AG08396 (cell line): ENCODE measurements at places on chromosomes 3 and 15.

- no peak for DNase-seq
Measured at GRCh38 chr3:139686624-139687023, 8.9 kb upstream of the NMNAT3 start.

GRCh38 chr3:109927161-109927560 lies 589.8 kb upstream of the DPPA4 start:
- DNase-seq = peak; percentile 76

- DNase-seq = peak; percentile 78
Measured at GRCh38 chr15:39908186-39908585, 11.9 kb downstream of the GPR176 start.

DNA sequence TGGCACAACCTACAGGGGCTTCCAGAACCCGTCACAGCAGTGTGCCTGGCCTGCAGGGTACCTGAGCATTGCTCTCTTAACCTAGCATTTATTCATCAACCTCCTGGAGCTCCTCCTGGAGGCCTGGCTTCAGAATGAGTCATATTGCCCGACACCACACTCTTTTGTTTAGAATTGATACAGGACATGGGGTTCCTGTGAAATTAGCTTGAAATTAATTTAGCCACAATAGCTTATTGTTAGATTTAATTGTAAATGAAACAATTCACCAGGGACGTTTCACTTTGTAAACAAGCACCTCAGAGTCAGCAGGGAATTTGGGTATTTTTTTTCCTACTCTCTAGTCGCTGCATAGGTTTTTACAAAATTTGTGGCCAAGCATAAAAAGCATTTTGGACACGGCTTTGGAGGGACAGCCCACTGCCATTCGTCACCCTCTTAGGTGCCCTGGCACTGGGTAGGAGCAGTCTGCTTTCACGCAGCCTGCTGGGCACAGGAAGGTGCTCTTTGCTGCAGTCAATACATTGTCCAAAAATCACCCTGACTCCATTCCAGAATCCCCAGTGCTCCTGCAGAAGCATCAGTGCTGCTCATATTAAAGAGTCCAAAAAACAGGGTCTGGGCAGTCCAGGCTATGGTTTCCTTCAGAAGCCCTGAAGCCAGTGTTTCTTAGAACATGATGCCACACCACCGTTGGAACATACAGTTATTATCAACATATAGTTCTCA lies 60.8 kb upstream of the MEF2A start:
- no peak for DNase-seq

- DNase-seq = peak; percentile 85
Measured at GRCh38 chr15:41811432-41812195, 16.3 kb upstream of the JMJD7 start.
